ENCODE measurements at places on chromosomes 7 and 10.
A peak's percentile ranks its signal among the peaks of the same experiment; 100 is the strongest.

DNA sequence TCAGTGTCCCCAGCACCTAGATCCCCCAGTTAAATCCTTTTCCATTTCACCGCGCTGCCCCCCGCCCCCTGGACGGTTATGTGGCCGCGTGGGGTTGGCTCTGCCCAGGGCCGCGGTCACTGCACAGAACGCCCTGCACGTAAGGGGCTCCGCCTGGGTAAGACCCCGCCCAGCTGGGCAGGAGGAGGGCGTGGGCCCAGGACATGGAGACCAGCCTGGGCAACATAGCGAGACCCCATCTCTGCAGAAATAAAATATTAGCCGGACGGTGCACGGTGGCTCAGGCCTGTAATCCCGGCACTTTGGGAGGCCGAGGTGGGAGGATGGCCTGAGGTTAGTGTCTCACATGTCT lies 650 bp upstream of the ZFAND2A start:
- no peak for DNase-seq

DNA sequence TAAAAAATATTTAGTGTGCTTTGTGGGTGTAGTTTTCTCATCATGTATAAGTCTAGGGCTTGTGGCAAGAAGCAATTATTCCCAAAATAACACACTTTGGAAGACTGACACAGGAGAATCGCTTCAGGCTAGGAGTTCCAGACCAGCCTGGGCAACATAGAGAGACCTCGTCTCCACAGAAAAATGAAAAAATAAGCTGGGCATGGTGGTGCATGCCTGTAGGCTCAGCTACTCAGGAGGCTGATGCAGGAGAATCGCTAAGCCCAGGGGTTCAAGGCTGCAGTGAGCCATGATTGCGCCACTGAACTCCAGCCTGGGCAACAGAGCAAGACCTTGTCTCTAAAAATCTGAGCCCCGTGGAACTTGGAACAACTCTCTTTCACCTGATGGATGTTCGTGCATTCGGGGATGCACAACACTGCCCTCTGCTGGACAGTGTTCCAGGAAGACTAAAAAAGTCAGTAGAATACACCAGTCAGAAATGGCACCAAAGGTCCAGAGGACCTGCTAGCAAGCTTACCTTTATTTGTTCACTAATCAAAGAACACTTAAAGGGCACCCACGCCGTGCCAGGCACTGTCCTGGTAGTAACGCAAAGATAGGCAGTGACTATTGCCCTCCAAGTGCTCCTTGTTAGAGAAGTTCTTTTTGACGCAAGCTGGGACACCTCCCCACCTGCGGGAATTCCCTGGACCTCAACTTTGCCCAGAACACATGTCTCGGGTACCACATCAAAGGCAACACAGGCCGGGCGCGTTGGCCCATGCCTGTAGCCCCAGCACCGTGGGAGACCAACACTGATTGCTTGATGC lies 81.9 kb upstream of the CALN1 start:
- DNase-seq: peak; percentile 39

GRCh38 chr7:104272767-104273384 lies 55.5 kb upstream of the LHFPL3 start:
- no peak for DNase-seq

- no peak for DNase-seq
Observed at GRCh38 chr10:22623633-22624253, 90.6 kb downstream of the PIP4K2A start.

DNA sequence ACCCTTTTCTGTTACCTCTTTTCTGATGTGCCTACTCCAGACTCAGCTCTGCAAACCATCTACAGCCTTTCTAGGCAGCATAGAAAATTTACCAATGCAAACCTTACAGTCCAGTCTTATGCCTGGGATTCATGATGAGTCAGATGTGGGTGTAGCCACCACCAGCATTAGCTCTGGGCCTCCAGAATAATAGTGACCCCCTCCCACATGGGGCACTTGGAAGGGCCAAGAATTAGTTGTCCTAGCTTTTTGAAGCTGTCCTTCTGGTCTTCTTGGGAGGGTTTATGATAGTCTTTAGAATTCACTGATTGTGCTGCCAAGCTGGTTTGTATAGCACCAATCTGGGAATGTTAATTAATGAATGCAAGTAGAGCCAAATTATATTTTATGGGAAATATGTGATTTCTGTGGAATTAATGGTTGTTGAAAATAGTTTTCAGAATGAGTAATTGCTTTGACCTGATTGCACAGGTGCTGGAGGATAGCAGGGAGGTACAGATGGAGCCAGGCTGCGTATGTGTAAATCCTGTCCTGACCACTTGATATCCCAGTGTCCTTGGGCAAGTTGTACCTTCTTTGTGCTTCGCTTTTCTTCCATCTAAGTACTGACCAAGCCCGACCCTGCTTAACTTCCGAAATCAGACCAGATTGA lies 94.8 kb downstream of the CPED1 start:
- no peak for DNase-seq

- no peak for DNase-seq
Observed at GRCh38 chr7:13017881-13018280, 330.4 kb downstream of the ARL4A start.

DNA sequence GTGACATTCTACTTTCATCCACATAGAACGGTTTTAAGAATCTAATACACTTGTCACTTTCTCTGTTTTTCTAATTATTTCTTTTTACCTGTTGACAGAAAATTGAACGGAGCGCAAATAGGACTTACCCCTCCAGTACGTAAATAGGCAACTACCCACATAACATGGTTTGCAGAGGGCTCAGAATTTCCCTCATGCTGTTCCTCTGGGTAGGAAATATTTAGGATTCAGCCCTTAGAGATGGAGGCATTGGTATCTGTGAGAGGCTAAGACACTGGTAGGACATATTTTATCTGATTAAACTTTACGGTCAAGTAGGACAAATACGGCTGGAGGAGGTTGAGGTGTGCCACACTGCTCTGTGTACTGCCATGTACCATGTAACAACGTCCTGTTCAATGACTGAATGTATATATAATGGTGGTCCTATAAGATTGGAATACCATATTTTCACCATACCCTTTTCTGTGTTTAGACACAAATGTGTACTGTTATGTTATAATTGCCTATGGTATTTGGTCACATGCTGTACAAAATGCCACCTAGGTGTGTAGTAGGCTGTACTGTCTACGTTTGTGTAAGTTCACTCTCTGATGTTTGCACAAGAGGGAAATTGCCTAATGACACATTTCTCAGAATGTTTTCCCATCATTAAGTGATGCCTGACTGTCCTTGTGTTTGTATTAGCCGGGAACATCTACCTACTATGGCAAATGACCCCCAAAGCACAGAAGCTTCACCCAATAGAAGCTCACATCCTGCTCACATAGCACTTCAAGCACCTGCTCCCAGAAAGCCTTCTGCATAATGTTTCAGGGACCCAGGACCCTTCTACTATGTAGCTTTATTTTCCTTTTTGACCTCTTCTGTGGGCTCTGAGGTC lies 429.4 kb upstream of the AKR1E2 start:
- DNase-seq: no peak

DNA sequence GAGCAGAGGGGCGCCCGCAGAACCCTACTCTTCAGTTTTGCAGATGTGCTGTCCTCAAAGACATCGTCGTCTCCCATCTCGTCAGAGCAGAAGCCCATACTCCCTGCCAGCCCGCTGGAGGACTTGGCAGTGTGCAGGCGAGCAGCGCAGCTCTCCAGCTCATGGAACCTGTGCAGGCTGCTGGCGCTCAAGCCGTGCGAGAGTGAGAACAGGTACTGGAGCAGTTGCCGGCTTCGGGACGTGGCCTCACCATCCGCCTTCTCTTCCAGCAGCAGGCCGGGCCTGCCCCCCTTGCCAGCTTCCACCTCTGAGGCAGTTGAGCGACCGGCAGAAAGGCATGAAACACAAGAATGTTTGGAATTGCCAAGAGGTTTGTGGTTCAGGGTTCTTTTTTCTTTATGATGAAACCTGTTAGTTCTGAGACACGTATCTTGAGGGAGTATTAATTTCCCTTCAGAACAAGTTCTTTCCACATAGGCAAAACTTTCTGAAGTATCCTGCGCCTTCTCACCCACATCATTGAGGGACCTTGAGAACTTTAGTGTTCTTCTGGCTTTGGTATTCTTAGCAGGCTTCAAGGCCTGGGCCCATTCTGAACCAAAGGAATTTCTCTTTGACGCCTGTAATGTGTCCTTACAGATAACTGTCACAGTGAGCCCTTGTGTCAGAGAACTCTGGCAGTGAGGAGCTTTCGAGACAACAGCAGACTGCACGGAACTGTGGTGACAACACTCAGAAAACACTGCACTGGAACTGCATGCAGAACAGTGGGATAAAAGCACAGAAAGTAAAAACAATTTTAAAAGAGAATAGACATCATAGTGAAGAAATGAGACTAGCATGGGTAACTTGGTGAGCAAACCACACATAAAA lies 89.5 kb downstream of the ALOX5 start:
- no peak for DNase-seq

GRCh38 chr10:64067009-64067606 lies 545.9 kb downstream of the REEP3 start:
- no peak for DNase-seq

GRCh38 chr7:72234086-72234485 lies 178.1 kb downstream of the CALN1 start:
- no peak for DNase-seq

- no peak for DNase-seq
Observed at GRCh38 chr10:91077549-91078071, 142.9 kb upstream of the PCGF5 start.

DNA sequence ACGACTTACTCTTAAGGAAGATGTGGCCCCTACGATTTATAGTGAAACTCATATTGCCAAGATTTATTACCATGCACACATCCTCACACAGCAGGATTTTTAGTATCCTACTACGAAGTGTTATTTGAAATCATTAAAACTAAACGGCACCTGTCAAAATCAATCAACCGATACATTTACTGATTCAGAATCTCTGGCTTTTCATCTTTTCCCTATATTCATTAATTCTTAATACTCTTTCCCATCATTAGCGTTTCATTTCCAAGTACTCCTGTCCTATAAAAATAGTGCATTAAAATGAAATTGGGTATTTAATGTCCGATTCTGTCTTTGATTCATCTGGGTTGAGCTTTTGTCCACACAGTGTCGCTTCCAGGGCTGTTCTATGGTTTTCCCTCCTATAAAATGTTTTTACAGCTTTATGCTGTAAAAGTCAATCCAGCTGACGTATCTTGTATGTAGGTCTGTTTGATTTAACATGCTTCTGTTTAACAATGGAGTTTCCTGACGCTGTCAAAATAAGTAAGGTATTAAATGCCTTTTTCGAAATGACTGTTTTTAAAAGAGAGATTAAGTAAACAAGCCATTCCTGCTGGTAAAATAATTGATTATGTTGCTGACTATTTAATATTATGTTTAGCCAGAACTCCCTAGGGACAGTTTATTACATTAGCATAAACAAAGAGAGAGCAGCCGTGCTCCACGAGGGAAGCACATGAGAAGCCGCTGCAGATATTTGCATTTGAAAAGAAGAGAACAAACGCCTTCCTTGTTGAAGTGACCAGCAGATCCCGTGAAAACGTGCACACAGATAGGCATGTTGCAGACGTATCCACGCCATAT lies 22.3 kb upstream of the SFMBT2 start:
- DNase-seq: no peak

DNA sequence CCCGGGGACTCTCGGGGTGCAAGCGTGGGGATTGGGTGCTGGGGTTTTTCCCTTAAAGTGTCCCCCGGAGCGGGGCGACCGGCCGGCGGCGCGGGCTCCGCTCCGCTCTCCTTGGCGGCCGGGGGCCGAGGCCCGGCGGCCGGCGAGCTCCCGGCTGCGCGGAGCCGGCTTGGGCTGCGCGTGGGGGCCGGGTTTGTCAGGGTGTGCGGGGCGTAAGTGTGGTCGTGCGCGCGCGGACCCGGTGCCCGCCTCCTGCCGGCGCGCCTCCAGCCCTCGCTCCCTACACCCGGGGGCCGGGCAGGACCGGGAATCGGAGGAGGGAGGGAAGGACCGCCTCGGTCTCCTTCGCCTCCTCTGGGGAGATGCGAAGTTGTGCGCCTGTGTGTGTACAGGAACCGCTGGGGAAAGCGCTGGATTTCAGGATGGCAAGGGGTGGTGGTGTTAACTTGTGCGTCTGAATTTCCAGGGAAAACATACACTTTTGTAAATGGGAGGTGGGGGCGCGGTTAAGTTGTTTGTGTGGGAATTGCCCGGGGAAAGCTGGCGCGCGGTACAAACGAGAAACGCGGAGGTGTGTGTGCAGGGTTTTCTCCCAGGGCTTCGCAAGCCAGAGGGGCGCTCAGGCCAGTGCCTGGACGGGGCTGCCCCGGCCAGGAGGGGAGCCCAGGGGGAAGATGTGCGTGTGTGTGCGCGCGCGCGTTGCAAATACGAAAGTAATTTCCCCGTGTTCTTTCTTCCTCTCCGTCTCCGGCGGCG lies 737 bp downstream of the ZMIZ1 start:
- peak; percentile 31 for DNase-seq

DNA sequence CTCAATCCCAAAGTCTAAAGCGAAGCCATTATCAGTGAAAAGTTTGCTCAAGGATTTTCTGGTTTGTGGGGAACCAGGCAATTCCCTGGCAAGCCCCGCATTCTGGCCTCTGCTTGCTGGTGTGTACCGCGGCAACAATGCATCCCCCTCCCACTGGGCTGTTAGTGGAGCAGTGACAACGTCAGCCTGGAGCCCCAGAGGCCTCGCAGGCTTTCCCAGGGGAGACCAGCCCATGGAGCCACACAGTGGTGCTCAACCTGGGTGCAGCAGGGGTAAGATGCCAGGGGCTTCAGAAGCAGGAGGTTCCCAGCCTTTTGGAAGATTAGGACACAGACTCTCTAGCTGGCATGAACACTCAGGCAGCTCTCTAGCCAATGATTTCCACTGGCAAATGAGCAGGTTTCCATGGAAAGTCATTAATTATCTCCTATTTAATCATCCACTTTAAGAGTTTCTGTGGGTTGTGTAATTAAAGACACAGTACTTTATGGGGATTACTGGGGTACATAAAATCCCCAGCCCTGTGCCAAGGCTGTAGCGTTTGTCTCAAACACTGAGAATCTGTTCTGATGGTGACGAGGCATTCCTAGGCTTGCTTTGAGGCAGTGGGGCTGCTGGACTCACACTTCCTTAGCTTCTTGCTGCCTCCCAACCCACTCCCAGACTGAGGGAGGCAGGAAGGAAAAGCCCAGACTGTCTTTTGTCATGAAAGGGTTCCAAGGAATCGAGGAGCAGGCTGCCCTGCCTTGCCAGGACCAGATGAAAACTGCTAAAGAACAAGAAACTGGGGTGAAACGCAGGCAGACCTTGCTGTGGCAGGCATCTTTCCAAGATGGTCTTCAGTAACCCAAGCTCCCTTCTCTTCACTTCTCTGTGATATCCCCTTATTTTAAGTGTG lies 411.9 kb upstream of the SHH start:
- DNase-seq: no peak

DNA sequence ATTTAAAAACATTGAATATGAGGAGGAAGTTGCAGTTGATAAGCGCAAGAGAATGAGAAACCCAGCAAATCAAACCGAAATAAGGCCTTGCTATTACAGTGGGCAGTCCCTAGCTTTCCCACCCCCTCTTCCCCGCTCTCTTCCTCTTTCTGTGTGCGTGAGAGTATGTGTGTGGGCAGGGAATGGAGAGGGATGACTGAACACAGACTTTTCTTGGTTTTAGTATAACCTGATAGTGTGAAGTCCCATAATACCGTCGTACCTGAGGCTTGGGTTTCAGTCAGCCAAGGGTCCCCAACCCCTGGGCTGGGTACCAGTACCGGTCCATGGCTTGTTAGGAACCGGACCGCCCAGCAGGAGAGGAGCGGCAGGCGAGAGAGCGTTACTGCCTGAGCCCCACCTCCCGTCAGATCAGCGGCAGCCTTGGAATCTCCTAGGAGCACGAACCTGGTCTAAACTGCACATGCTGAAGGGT lies 255.3 kb downstream of the CELF2 start:
- no peak for DNase-seq

Measured in activated CD4-positive, alpha-beta T cell treated with anti-CD3 and anti-CD28 coated beads, Interleukin-2, amount 50 U/mL, for 1 hour (primary cell).